Activated CD4-positive, CD25-positive, alpha-beta regulatory T cell treated with anti-CD3 and anti-CD28 coated beads, Interleukin-2, amount 50 U/mL, for 24 hours (primary cell): ENCODE measurements at places on chromosomes 5 and 9.

- no peak for ATAC-seq
These were observed 69.1 kb downstream of the ADAMTS2 start for GRCh38 chr5:179275941-179276837.

GRCh38 chr5:32135086-32135485, 39.0 kb downstream of the GOLPH3 start:
- ATAC-seq, result no peak

DNA sequence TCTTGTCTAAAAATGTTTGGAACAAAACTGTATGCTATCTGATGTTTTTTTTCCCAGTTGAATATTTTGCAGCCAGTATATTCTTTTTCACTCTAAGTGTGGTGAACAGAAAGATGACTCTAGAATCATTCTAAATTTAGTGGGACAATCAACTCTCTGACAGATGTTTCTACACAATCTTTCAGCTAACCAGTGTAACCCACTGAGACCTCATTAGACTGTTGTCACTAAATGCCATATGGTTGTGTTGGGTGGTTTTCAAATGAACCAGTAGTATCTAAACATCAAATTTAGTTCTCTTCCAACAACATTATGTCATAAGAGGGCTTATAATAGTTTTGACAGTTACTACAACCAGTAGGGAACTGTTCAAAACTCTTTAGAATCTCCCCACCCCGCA, 129.6 kb upstream of the PRLR start:
- no peak for ATAC-seq

- ATAC-seq, result no peak
These were observed 55.4 kb upstream of the GARNL3 start for GRCh38 chr9:127209220-127209619.

DNA sequence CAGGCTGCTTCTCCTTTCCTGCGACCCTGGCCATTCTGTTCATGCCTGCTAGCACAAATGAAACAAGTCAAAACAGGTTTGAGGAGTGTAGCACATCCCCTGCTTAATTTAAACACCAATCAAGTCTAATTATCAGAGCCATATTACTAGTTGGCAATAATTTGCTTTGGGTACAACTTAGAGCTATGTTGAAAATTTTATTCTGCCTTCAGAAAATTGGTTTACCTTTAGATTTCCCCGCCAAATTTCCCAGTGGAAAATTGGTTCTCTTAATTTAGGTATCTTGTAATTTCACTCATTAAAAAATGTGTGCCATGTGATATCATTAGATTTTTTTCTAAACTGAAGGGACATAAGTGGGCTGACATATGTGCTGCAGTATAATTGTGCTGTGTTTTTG, 265.8 kb downstream of the MAST4 start:
- ATAC-seq, result no peak

DNA sequence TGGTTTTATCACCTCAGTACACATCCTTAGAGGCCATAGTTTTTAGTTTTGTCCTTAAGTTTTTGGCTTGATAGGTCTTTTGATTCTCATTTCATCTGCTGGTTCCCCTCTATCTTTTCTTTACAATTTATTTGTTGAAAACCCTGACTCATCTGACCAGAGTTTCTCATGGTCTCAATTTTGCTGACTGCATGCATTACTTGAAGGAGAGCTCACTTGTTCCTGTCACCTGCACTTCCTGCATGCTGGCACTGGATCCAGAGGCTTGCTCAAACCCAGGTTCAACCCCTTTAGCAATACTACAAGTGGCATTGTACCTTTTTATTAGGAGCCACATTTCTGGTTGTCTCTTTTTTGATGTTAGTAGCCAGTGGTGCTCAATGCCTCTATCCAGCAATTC, 26.7 kb downstream of the FBXO10 start:
- ATAC-seq, result no peak

DNA sequence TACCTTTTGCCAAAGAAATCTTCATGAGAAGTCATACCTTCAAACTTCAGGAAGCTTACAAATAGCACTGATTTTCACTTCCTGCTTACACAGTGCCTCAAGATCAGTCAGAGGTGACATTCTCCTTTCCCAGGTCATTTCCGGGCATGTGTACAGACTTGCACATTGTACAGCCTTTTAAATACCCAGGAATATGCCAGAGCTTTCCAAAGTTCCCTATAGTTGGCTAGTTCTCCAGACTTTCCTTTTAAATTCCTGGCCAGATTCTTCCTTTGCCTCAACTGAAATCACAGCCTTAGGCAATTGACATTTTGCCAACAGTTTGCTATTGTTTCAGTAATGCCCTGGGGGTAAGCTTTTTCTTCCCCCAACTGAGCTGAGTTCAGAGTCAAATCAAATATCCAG, 47.2 kb downstream of the RFX3 start:
- no peak for ATAC-seq

GRCh38 chr9:68533678-68534077, 7.0 kb downstream of the TMEM252 start:
- ATAC-seq, result no peak

DNA sequence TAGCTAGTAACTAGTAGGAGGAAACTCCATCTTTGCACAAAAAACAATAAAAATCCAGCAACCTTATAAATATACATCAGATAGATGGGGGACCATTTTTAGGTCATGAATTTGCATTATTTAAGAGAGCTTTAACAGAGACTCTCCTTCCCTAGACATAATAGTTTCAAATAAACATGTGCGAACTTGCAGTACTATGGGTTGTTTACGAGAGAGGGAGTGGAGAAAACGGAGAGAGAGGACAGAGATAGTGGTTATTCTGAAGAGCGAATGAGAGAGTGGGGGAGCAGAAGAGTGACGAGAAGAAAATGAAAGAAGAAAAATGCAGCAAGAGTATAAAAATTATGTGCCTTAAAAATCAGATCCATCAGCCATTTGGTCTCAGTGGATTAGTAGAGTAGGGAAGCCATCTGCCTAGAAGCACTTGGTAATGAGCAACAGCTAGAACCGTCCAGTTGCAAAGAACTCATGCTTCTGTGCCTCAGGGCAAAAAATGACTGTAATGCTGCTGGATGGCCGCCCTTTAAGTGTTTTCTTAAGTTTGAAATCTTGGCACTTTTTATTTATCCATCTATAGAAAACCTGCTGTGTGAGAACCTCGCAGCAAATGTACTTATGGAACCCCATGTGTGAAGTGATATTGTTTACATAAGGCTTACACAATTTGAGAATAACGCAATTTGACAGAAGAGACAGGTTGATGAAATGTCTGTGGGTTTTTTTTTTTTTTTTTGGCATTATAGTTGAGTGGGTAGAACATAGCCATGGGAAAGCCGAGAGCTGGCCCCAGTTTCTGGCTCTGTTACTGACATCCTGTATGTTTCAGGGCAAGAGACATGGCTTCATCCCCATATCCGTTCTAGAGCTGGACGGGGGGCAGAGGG, 95.6 kb upstream of the ZNF608 start:
- ATAC-seq, result no peak

GRCh38 chr5:128154943-128155342, 71.4 kb downstream of the SLC12A2 start:
- ATAC-seq, result no peak

DNA sequence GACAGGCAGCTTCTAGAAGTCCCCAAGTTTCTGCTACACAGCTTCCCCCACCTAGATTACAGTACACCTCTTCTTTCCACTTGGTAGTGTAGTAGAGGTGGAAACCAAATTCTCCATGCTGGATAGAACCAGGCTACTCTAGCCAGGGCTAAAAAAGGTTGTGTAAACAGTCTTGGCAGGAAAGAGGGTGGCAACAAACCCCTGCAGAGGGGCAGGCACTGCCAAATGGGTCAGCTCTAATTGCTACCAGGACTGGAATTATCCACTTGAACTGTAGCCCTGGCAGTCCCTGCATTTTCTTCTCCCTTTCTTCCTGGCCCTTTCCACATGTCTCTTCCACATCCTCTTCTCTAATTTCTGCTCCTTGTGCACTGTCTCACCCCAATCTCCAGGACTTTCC, 24.8 kb downstream of the RANBP3L start:
- no peak for ATAC-seq

DNA sequence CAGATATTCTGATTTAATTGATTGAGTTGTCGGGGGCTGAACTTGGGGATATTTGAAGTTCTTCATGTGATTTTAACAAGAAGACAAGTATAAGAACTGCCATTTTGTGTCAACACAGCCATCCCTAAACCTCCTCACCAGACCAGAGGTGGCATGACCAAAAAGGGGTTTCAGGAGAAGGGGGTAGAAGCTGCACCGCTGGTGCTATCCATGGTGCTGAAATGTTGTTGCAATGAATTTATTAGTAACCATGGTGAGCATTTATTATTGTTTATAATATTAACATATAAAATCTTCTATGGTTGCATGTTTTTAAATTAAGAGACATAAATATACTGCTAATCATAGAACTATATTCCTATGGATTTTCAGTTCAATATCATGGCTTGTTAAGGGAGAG, 72.3 kb downstream of the GNA14 start:
- ATAC-seq, result no peak

DNA sequence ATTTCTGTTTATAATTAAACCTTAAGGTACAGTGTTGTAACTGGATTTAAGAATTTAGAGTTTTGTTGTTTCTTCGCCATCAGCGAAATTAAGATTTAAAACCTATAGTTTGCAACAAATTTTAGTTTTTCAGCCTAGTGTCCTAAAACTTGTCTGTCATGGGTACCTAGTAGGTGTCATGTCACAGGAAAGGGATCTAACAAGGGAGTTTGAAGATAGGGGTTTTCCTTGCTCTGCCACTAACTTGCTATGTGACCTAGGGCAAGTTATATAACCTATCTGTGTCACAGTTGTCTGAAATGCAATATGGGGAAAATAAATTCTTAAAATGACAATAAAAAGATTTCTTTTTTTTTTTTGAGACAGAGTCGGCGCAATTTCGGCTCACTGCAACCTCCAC, 9.2 kb upstream of the ABL1 start:
- ATAC-seq, result no peak

DNA sequence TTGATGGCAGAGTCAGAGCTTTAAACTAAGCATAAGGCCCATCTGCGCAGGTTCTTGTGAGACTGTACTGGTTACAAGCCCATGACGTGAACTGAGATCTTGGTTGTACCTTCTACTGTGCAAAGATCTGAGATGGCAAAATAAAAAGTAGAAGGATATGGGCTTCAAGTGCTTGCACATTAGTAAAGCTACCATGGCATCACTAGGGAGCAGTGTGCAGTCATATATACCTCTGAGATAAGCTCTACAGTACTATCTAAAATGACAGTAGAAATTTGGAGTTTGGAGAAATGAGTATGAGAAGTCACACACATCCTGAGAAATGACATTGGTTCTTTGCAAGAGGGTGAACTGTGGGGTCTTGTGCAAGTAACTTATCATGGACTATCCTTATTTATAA, 408.2 kb upstream of the PRR16 start:
- no peak for ATAC-seq
